ENCODE measurements at places on chromosomes 12 and 14.

DNA sequence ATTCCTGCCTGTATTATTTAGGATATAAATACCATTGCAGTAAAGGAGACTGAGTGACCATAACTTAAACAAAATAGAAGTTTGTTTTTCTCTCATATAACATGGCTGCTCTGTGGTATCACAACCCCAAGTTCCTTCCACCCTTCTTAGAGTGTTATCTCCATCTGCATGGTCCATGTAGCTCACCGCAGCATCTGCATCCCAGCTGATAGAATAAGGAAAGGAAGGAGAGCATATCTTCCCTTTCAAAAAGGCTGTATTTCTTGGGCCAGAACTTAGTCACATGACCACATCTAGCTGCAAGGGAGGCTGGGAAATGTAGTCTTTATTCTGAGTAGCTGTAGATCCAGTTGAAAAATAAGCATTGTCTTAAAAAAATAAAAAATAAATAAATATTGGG lies 184.8 kb upstream of the NUDT4 start:
- H3K36me3 ChIP-seq: 0 out of 2 replicates have a peak, but pooled peaks cover 2% of the 10 kb centered on the region
- H3K4me1 ChIP-seq: no peaks in the 10 kb centered on the region
- H3K27ac ChIP-seq: no peak overlapping the region
- no peaks in the 10 kb centered on the region for H3K27me3 ChIP-seq
- DNase-seq: no peak

DNA sequence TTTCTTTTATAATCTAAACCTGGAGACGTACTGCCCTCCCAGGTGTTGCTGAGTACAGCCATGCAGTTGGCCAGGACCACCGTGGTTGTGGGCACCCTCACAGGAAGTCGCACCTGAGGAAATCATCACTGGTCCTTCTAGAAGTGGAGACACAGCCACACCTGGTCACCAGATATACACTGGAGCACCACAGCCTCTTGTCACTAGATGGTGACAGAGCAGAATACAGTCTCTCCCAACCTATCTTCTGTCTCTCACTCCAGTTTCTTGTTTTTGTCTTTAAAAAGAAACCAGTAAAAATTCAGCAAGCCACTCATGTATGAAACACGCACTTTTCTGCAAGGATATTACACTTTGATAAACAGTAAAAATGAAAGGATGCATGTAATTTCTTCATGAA lies 43.1 kb upstream of the GPHB5 start:
- no peak for DNase-seq
- no peak overlapping the region for H3K27ac ChIP-seq
- no peaks in the 10 kb centered on the region for H3K4me1 ChIP-seq
- H3K4me3 ChIP-seq: no peak overlapping the region
- H3K36me3 ChIP-seq: peaks cover 8% of the 10 kb centered on the region

- DNase-seq: peak; percentile 32
- peaks cover 4% of the 10 kb centered on the region for H3K4me1 ChIP-seq
- no peaks in the 10 kb centered on the region for H3K27me3 ChIP-seq
- 0 out of 2 replicates have a peak, but pooled peaks cover 2% of the 10 kb centered on the region for H3K36me3 ChIP-seq
- peak overlapping the region; percentile 93 for H3K4me3 ChIP-seq
Measured at GRCh38 chr12:101829639-101830366, 956 bp downstream of the GNPTAB start.

GRCh38 chr14:33532553-33532952 lies 418.3 kb downstream of the EGLN3 start:
- H3K27me3 ChIP-seq: no peaks in the 10 kb centered on the region
- no peak overlapping the region for H3K27ac ChIP-seq
- no peaks in the 10 kb centered on the region for H3K36me3 ChIP-seq
- no peaks in the 10 kb centered on the region for H3K4me1 ChIP-seq
- H3K4me3 ChIP-seq: no peak overlapping the region

GRCh38 chr14:56817396-56817921 lies 7.2 kb upstream of the OTX2 start:
- DNase-seq: peak; percentile 57
- H3K4me1 ChIP-seq: peaks cover 5% of the 10 kb centered on the region
- H3K36me3 ChIP-seq: no peaks in the 10 kb centered on the region
- H3K4me3 ChIP-seq: peak overlapping the region; percentile 64

GRCh38 chr14:99602054-99602787 lies 1.8 kb downstream of the CCDC85C start:
- no peaks in the 10 kb centered on the region for H3K4me1 ChIP-seq
- H3K4me3 ChIP-seq: peak overlapping the region; percentile 68

DNA sequence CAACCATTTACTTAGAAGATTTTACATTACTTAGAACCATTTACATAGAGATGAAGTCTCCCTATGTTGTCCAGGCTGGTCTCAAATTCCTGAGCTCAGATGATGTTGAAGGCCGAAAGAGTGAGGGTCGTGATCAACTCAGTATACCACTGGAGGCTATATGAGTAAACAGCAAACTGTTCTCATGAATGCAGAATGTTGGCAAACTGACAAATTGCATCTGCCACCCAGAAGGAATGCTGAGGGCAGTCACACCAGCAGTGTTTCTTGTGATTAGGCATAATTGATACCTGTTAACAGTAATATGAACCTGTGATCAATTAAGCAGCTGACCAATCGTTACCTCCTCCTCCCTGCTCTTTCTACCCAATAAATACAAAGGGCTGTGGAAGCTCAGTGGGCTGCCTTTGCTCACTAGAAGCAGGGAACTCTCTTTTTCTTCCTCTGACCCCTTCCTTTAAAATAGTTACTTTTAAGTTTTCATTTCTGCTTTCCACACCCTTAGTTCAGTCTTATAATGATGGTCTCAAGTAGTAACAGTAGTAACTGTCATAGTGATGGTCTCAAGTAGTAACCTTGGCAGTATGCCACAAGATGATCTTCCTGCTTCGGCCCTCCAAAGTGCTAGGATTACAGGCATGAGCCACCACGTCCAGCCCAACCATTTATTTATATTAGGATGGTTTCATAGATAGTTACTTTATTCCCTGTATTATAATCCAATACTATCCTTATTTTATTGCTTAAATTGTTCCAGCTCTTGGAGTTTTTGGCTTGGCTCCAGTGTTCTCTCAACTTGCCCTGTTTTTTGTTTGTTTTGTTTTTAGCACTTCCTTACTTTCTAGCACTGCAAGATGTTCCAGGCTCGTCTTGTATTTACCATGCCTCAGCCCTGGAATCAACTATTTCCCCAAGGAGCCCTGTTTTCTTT lies 25.8 kb downstream of the LIMA1 start:
- no peaks in the 10 kb centered on the region for H3K36me3 ChIP-seq
- no peak overlapping the region for H3K4me3 ChIP-seq
- DNase-seq: no peak
- no peak overlapping the region for H3K27ac ChIP-seq
- no peaks in the 10 kb centered on the region for H3K4me1 ChIP-seq
- no peaks in the 10 kb centered on the region for H3K27me3 ChIP-seq

Data from H9 (cell line).